ENCODE measurements at places on chromosomes 1 and 21.
A peak's percentile ranks its signal among the peaks of the same experiment; 100 is the strongest.

- no peak for DNase-seq
Observed at GRCh38 chr1:203402629-203403337, 51.9 kb upstream of the FMOD start.

- DNase-seq: no peak
Observed at GRCh38 chr1:43644558-43644957, 5.4 kb upstream of the KDM4A start.

- DNase-seq: no peak
Observed at GRCh38 chr21:15840406-15840805, 110.6 kb downstream of the USP25 start.

GRCh38 chr21:46084709-46085108 lies 13.2 kb upstream of the COL6A2 start:
- DNase-seq: no peak

DNA sequence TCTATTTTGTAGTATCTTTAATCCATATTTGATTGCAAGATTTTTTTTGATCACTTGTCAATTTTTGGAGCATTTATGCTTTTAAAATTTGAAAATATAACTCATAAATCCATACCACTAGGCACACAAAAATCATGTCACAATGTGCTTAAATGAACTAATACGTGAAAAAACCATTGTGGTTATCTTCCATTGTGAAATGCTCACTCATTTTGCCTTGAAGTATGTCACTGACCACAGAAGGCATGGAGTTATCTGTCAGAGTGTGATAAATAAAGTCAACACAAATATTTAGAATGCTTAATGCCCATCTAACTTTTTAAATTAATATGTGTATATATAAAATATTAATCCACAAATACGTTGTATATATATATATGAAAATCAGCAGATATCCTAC lies 347.2 kb downstream of the PTPRC start:
- no peak for DNase-seq

GRCh38 chr21:43699933-43700599 lies 18.9 kb upstream of the PDXK start:
- no peak for DNase-seq

GRCh38 chr1:45654540-45655280 lies 30.9 kb upstream of the CCDC17 start:
- DNase-seq: no peak

DNA sequence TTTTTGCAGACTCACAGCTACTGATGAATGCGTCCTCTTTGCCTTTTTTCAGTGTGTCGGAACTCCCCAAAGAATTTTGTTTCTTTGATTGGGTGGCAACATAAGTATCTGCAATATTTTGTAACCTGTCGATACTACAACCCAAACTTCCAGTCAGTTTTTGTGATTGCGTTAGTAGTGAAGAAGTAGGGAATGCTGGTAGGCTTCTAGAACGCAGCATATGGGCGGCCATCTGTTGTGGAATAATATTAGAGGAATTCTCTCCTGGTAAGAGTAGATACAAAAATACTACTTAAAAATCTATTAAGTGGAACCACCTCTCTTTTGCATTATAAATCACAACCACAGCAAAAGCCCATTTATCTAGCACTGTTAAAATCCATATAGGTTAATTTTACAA lies 107.4 kb downstream of the LYST start:
- DNase-seq: no peak

- DNase-seq: peak; percentile 36
Observed at GRCh38 chr1:117606649-117607430, 992 bp downstream of the TENT5C start.

DNA sequence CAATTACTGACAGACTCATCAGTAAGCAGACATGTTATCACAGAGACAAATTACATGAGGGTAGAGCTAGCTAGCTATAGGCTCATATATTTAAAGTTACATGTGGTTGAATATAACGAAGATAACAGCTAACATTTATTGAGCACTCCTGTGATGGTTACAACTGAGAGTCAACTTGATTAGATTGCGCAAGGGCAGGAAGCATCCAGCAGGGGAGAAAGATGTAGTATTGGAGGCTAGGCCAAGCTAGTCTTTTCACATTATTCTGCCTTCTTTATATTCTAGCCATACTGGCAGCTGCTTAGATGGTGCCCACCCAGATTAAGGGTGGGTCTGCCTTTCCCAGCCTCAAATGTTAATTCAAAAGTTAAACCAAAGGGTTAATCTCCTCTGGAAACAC lies 37.1 kb downstream of the PIGK start:
- DNase-seq: no peak

DNA sequence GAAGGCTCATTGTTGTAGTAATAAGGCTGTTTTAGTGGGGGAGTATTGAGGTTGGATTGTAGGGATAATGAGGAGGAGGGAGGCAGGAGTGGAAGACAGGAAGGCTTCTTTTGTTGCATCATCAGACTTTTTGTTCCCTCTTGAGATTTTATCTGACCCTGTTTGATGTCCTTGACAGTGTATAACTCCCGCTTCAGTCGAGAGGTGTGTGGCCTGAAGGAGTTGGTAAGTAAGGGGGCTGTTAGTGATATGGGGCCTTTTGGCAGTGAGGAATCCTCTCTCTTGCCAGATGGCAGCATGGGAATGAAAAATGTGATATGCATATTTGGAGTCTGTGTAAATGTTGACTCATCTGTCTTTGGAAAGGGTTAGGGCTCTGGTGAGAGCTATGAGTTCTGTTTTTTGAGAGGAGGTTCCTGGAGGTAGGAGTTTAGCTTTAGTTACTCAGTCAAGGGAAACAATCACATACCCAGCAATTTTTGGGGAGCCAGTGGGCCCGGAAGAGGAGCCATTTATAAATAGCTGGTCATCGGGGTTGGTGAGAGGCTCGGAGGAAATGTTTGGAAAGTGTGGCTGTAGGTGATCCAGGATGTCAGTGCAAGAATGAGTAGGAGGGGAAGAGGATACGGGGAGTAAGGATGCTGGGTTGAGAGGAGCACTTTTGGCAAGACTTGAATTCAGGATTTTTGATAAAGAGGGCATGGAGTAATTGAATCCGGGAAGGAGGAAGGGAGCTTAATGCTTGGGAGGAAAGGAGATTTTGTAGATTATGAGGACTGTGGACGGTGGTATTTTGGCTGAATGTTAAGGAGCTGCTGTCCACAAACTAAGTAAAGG lies 136.7 kb upstream of the ETV3 start:
- DNase-seq: no peak

- DNase-seq: no peak
Observed at GRCh38 chr1:56713112-56713511, 68.0 kb downstream of the PRKAA2 start.

DNA sequence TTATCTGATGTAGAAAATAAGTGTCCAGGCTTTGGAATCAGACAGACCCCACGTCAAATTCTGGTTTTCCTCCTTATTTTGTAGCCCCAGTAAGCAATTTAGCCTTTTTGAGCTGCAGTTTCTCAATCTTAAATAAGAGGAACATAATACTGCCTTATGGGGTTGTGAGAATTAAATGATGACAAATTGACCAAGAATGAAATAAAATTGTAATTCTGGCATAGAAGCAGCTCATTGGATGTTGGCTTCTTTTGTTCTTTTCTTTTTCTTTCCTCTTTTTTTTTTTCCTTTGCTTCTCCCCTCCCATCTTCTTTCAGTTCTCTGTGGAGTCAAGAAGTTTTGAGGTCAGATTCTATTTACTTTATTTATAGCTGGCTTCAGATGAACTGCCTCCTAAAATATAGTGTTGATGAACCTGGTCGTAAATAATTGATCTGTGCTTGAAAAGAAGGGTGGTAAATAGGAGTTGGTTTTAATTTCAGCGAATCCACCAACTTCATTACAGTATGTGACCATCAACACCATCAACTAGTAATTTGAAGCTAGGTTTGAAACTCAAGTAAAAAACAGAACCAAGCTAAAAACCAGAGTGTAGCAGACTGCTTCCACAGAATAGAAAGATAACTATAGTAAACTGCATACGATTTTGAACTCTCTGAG lies 81.1 kb downstream of the CACHD1 start:
- DNase-seq: no peak

- DNase-seq: peak; percentile 12
Observed at GRCh38 chr1:77282187-77282865, 507 bp downstream of the AK5 start.

DNA sequence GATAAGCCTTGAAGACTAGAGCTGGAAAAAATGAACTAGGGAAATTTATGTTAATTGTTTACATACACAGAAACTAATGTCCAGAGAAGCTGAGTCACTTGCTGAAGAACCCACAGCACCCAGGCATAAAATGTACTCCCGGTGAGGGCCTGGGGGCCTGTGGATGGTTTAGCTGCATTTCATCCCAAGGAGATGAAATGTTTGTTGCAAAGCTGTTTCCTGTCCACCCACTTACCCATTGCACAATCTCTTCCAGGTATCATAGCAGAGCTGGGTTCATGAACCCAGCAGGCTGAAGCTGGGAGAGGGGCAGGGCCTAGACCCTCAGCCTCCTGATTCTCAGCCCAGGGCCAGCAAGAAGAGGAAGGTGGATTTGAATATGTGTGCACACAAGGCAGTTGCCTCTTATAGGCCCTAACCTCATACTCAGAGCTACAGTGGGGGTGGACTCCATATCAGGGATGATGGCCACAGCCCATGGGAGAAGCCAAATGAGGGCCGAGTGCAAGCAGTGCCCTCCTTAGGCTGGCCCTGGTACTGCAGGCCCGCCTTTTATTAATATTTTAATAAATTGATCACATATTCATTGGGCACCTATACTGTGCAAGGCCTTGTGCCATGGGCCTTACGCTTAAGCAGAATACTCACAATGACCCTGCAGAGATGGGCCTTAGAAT lies 110.8 kb downstream of the LACTBL1 start:
- no peak for DNase-seq

DNA sequence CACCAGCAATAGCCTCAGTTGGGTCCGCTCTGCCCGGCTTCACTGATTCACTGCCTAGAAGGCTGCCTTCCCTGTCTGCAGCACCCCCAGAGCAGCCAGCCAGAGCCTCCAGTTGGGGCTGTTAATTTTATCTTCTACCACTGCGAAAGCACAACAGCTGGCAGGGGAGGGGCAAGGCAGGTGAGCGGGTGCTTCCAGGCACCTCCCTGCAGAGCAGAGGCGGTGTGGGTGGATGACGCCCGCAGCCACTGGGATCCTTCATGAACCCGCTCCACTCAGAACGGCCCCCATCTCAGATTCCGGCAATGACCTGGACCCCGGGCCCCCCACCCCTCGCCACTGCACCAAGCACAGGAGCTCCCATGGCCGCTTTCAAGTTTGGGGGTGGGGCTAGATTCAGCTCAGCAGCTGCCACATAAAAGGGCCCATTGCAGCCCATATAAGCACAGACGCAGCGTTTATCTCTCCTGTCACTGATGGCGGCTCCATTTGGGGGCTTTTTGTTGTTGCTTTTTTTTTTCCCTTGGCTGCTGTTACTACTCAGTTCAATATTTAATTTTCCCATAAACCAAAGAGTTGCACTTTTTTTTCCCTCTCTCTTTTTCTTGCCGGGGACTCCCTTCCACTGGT lies 128.0 kb upstream of the KLHDC7A start:
- DNase-seq: no peak

GRCh38 chr1:114126261-114127095 lies 27.2 kb downstream of the SYT6 start:
- DNase-seq: no peak

- DNase-seq: no peak
Observed at GRCh38 chr1:37728416-37728815, 36.1 kb downstream of the CDCA8 start.

- DNase-seq: no peak
Observed at GRCh38 chr1:246111570-246111969, 395.5 kb downstream of the SMYD3 start.

DNA sequence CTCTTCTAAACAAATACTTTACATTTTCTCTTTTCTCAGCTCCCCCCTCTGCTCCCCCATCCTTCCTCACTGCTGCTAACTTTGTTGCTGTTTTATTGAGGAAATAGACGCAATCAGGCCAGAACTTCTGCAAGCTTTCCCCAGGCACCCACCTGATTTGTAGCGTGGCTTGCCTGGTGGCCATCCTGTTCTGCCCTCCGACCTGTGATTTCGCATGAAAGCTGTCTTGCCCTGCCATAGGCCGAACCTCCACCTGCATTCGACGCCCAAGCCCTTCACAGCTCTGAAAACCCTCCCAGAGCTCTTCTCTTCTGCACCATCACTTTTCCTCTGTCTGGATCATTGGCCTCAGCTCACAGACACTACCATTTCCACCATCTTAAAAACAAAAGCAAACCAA lies 100.6 kb downstream of the PLPP3 start:
- no peak for DNase-seq

GRCh38 chr21:15730484-15731242 lies 881 bp downstream of the USP25 start:
- no peak for DNase-seq

GRCh38 chr1:227918736-227919135 lies 29.0 kb downstream of the WNT9A start:
- DNase-seq: no peak

- no peak for DNase-seq
Observed at GRCh38 chr1:189269011-189269410, 1208.7 kb downstream of the BRINP3 start.

GRCh38 chr21:41709965-41710822 lies 56.7 kb downstream of the RIPK4 start:
- no peak for DNase-seq

DNA sequence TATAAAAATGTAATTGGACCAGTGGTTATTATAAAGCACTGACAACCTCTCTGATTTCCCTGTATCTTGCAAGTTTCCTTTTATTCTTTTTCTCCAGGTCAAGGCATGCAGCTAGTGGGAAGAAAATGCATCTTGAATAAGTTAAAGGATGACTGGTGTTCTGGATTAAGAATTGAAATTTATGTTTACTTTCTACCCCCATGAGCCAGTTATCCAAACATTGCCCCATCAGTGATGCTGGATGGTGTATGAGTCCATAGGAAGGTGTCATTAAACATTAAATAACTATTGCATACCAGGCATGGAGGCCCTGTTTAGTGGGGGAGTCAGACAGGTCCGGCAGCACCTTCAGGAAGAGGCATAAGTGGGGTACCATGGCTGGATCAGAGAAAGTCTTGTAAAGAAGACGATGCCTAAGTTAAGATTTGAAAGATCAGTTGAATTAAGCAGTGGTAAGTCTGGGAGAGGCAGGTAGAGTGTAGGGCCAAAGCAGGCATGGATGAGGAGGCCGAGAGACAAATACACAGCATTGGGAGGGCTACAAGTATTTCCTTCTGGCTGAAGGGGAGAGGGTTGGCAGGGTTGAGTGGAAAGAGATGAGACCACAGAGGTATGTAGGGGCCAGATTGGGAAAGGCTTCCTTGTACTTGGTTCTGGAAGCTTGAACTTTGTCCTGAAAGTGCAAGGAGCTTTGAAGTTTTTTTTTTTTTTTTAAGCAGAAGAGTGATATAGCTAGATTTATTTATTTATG lies 5.7 kb downstream of the SZRD1 start:
- DNase-seq: no peak

- no peak for DNase-seq
Observed at GRCh38 chr1:64171797-64172281, 31.6 kb upstream of the UBE2U start.

Data from activated T-cell treated with anti-CD3 and anti-CD28 coated beads for 1 hour (primary cell).